ENCODE measurements at places on chromosomes 4 and X.

DNA sequence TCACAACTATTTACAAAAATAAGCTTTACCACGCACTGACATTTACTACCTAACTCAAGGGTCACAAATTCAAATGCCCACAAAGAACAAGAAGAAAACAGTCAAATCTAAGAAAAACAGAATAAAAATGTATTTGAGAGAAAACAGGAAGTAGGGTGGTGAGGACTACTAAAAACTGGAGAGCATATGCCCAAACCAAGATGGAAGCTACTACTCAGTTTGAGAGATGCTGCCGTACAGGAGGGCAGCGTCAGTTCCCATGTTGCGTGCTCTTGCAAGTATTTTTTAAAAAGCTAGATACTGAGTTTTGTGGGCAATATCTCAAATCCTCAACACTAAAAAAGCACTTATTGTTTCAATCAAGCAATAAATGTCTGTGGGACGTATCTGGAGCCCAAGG, 16.2 kb downstream of the HNRNPD start:
- DNase-seq, result no peak

DNA sequence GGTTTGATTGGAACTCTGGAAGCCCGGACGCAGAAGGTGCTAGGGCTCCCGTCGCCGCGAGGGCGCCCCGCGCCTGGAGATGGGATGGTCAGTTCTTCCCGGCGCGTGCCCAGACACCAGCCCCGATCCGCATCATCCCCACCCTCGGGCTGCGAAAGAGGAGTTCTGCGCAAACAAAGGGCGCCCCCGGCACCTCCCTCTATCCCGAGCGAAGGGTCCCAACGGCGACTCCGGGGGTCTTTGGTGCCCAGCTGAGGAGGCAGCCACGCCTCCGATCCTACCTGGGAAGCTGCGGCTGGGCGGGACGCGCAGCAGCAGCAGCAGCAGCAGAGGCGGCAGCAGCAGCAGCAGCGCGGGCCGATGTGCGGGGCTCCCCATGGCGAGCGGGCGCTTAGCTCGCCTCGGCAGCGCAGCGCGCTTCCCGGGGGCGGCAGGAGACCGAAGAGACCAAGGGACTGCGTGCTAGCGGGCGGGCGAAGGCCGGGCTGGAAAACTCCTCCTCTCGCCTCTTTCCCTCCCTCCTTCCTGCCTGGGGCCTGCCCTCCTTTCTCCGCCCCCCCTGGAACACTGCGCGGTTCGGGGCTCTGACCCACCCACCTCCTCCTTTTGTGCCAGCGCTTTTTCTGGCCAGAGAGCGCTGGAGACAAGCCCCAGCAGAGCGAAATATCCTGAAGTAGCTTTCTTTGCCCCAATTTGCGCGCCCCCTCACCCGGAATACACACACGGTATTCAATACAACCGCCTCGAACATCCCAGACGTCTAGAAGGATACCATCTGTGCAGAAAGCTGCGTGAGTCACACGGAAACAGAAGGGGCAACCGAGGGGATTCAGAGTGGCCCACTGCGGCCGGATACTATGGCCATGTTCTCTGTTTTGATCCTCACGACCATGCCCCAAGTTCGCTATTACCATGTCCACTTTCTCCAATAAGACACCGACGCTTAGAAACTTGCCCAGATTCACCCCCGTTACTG, at the start of gene SRPX:
Gene SRPX (minus strand): TSS at position 457 of the 976 bp plus-strand sequence. CDS start 79 bp downstream, at position 378.
- no peak for DNase-seq

- DNase-seq, result no peak
These were observed 78.9 kb downstream of the SLC10A7 start for GRCh38 chr4:146442801-146443200.

DNA sequence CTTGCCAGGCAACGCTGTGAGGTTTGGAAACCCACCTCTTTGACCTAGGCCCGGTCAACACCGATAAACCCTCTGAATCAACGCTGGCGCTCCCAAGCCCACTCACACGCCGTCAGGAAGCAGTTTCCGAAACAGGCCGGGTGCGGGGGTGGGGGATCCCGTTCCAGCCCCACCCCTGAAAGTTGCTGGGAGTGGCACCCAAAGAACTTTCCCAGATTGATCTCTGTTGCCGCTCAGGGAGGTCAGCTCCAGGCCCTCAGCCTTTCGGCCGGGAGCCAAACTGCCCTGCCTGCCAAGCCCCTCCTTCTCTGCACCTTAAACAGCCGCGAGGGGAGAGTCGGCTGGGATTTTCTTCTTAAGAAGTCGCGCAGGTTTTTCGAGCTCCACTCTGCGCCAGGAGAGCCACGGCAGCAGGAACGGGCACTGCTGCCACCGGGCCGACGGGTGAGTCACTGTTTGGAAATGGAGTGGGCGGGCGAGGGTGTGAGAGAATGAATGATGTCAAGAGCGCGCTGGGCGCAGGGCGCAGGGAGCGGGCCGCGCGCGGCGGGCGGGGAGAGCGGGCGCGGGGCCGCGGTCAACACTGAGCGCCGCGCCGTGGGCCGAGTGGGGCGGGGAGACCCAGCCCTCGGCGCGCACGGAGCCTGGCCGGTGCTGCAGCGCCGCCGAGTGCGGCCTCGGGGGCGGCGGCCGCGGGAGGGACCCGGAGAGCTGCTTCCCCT, at the start of gene SGMS2:
Gene SGMS2 (plus strand): TSS at position 583 of the 722 bp plus-strand sequence. CDS start 70,622 bp downstream, outside the sequence.
- no peak for DNase-seq

DNA sequence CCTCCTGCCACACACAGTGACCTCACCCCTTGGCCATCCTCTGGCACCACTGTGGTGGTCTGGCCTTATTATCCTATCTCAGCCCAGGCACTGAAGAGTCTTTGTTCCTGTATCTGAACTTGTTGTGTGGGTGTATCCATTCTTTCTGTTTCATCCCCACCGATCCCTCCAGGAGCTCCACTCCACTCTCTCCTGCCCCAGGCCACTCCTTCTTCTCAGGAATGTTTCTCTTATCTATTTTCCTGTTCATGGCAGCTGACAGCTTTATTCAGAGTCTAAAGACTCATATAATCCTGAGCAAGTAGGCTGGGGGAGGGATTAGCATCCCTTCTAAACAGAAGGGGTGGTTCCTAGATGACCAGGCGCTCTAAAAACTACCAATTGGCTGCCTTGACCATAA, 150.0 kb downstream of the ANAPC10 start:
- DNase-seq, result no peak

All from T follicular helper cell (primary cell).